ENCODE measurements at places on chromosomes 7 and 10.

- DNase-seq = no peak
These were observed 67.9 kb upstream of the CFAP46 start for GRCh38 chr10:133010095-133010842.

DNA sequence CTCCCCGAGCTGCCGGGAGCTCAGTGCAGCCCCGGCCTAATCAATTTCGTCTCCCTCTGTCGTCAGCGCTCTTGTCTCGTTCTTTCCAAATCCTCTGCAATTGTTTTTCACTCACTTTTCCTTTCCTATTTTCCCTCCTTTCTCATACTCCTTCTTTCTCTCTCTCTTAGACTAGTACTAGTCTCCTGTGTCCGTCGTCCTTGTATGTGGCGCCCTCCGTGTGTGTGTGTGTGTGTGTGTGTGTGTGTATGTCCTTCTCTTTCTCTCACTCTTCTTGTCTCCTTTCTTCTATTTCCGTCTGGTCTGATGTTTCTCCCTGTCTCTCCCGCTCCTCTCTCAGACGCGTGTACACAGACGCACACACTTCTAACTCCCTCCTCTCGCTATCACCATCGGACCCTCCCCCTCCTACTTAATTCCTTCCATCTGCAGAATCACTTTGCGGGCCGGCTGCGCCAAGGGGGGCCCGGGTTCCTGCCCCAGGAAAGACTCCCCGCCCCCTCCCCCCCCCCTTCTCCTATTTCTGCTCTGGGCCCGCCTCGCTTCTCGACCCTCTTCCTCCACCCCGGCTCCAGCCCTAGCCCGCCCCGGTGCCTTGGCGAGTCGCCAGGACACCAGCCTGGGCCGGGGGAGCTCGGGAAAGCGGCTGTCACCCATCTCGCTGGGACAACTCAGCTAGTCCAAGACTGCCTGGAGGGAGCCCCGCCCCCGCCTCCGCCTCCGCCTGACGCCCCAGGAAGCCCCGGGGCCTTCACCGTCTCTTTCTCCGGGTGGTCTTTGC is 743 bp upstream of the ZCCHC24 start:
- DNase-seq = no peak

GRCh38 chr10:42801135-42801534 is 18.5 kb downstream of the BMS1 start:
- no peak for DNase-seq

GRCh38 chr10:14565199-14565598 is 209.5 kb downstream of the FAM107B start:
- no peak for DNase-seq

DNA sequence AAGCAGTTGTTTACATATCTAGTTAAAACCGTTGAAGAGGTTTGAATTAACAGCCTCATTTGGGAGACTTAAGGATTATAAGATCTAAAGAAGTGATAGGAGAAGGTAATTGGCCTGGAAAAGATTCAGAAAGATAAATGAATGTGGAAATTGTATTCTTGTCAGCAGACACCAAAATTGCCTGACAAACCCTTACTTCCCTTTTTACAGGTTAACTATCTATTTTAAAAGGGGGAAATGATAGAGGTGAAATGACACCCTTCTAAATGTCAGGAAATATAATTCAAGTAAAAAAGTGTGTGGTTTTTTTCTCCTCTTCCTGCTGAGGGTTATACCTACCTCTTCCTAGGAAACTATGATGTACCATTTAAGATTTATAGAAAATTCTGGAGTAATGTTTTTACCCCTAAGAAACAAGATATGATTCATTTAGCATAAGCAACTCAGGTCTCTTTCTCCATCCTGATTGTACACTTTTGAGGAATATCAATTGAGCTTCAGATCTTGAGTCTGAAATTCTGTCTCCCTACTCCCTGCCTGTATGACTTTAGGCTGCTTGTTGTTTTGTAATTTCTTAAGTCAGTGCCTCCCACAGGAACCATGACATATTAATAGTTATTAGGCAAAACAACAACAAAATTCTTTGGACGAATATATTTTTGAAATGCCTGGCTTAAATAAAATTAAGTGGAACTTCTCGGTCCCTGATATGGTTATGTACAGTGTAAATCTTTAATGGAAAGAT is 250.4 kb downstream of the RNLS start:
- no peak for DNase-seq

DNA sequence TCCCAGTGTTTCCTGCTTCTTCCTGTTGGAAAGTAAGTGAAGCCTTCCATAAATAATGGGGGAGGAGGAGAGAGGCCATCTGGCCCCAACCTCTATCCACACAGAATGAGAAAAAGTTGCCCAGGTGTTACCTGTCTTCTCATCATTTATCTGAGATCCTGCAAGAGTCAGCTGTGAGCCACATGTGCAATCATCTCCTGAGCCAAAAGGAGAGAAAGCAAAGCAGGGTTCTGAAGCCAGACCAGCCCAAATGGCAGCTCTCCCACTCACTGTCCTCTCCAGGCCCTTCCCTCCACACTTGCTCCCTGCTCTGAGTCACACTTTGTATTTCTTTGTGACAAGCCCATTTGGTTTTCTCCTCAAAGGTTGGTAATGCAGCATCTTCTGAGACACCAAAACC is 65.9 kb downstream of the FAM204A start:
- DNase-seq = no peak

GRCh38 chr10:24374134-24374915 is 165.4 kb downstream of the KIAA1217 start:
- no peak for DNase-seq

DNA sequence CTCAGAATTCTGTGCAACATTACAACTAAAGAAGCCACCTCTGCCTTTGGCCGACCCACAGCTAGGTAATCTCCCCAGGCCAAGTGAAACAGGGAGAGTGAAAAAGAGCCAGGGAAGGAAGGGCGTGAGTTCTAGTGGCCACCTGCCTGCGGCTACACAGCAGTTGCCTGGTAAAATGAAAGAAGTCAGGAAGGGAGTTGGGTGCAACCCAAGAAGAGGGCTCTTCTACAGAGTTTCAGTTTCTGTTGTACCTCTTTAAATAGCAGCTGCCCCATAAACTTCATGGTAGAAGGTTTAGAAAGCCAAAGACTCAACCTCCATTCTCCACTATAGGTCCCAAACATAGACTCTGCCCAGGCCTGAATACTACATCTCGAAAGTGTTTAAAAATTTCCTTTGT is 76.2 kb upstream of the TMEM168 start:
- no peak for DNase-seq

- DNase-seq = no peak
These were observed 486 bp upstream of the LHFPL3 start for GRCh38 chr7:104327938-104328295.

DNA sequence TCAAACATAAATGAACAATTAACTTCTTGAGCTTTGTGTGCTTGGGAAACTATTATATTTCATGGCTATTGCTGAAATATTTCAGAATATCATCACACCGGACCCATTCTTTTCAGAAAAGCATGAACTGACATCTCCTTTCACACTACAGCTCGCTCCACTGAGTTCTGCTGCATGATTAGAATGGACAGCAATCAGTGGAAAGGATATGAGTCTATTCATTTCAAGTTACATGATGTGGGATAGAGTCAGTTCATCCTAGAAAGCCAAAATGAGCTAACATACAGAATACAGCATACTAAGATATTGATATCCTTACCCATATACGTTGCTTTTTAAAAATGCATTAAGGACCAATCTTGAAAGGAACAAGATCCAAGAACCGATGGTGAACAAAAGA is 1.1 kb upstream of the FAM53B start:
- DNase-seq = no peak

GRCh38 chr7:44935583-44935982 is 43.2 kb downstream of the MYO1G start:
- no peak for DNase-seq

GRCh38 chr7:48781752-48782151 is 142.6 kb upstream of the CDC14C start:
- DNase-seq = no peak

DNA sequence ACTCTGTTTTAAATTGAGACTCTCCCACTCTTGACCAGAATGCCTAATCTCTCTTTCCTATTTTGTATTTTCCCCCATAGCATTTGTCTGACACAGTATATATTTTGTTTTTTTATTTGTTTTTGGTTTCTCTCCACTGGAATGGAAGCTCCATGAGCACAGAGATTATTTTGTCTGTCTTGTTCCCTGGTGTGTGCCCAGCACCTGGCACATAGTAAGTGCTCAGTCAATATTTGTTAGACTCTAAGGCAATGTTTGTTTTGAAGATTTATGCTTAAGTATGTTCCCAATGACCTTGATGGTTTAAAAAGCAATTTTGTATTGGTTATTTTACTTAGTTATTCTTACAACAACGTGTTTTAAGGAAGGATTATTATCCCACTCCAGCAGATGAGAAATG is 201.8 kb downstream of the DYNC1I1 start:
- no peak for DNase-seq

- no peak for DNase-seq
These were observed 13.9 kb downstream of the CTTNBP2 start for GRCh38 chr7:117859246-117859812.

GRCh38 chr10:97081621-97082235 is 104.0 kb downstream of the SLIT1 start:
- no peak for DNase-seq

DNA sequence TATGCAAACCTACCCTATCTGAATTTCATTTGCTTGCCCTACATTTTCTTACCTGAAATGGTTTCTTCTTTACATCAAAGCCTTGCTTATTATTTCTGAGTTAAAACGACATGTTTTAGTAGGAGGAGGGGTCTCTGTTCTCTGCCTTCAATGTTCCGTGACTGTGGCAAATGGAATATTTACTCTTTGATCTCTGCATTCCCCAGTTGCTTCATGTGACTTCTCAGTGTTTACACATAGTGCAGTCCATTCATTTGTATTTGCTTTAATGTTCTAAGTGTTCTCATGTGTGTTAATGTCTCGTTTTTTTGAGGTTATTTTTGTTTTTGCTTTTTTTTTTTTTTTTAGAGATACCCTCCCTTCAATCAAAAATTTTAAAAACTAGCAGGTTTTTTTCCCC is 75.8 kb downstream of the GNAI1 start:
- DNase-seq = no peak

GRCh38 chr7:74044366-74045350 is 16.7 kb downstream of the ELN start:
- no peak for DNase-seq

GRCh38 chr10:80855348-80855971 is 317.8 kb downstream of the SH2D4B start:
- no peak for DNase-seq

DNA sequence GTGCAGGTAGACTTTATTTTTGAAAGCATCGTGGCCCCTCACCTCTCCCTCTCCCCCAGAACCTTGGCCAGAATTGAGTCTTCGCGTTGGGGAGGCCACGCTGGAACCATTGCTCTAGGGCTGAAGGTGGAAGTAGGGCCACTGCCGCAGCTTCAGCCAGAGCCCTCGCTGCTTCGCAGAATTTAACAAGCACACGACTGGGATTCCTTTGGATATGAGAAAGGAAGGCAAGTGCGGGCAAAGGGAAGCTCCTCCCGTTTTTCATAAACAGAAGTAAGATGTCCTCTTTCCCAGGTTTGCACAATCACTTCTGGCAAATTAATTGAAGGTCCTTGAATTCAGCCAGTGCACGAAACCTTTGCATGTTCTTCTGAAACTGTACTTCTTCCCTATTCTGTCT is 168.1 kb downstream of the CCDC3 start:
- no peak for DNase-seq

DNA sequence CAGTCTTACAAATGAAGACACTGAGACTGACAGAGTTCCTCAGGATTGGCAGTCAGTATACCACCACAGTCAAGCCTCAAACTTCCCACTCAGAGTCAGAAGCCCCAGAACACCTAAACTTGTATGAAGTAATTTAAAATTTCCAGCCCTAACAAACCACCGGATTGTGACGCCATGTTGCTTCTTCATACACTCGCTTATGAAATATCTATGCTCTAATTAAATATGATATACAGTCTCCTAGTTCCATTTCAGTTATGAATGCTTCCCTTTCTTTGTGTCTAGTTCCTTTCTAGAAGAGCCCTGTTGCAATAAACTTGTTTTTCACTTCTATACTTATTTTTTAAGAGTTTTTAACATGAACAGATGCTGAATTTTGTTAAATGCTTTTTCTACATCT is 172.0 kb upstream of the NOBOX start:
- DNase-seq = no peak

- no peak for DNase-seq
These were observed 78.6 kb downstream of the THSD7A start for GRCh38 chr7:11753433-11753832.

DNA sequence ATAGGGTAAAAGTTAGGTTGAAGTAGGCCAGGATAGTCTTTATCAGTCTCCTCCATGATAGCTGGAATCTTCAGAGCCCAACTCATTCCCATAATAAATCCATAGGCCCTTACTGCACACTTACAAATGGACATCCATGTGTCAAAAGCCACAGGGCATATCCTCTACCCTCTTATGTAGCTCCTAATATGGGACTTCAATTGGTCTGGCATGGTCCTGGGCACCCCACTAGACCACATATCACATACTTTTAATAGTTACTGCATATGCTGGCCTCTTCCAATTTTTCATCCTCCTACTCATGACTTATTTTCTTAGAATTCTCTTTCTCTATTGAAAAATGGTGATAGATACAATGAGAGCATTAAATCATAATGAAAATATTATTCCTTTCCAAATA is 169.3 kb downstream of the MAGI2 start:
- no peak for DNase-seq

- DNase-seq = no peak
These were observed 27.7 kb upstream of the INSIG1 start for GRCh38 chr7:155269766-155270585.

GRCh38 chr10:29807163-29807806 is 172.5 kb upstream of the SVIL start:
- DNase-seq = no peak

DNA sequence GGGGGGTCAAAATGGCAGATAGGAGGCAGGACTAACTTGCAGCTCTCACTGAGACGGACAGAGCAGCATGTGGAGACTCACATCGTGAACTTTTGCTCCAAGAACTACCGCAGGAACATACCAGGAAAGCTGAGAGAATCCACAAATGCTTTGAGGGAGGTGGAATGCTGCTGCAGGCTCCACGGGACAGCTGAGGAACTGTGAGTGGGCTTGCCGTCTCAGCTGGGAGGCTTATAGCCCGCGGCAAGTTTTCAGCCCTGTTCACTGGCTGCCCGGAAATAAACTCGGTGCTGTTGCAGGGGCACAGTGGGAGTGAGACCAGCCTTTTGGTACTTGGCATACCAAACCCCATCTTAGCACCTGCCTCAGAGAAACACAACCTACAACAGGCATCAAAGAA is 19.1 kb upstream of the WDR11 start:
- DNase-seq = no peak
